ENCODE measurements at places on chromosomes 6 and 20.

DNA sequence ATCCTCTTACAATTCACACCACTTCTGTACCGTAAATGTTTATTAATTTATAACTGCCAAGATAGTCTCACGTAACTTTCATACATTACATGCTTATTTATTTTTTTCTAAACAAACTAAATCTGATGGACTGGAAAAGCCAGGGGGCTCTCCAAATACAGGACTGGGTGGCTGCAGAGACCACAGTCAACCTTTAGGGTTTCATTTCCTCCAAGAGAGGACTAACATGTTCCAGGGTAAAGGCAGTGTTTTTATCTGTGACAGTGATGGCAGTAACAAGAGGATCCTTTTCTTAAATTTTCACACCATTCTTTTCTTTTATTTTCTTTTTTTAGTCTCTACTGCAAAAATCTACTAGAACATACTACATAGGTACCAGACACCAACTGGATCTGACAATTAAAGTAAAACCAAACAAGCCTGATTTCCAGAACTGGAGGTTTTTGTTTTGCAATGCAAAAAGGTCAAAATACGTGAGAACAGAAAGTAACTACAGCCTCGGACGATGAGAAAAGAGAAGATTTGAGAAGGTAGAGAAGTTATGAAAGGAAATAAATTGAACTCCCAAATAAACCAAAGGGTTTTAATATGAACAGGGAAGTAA is 1.2 kb downstream of the LMBRD1 start:
- DNase-seq, result no peak

- DNase-seq, result no peak
These were observed 137.0 kb downstream of the CEBPB start for GRCh38 chr20:50327666-50328065.

DNA sequence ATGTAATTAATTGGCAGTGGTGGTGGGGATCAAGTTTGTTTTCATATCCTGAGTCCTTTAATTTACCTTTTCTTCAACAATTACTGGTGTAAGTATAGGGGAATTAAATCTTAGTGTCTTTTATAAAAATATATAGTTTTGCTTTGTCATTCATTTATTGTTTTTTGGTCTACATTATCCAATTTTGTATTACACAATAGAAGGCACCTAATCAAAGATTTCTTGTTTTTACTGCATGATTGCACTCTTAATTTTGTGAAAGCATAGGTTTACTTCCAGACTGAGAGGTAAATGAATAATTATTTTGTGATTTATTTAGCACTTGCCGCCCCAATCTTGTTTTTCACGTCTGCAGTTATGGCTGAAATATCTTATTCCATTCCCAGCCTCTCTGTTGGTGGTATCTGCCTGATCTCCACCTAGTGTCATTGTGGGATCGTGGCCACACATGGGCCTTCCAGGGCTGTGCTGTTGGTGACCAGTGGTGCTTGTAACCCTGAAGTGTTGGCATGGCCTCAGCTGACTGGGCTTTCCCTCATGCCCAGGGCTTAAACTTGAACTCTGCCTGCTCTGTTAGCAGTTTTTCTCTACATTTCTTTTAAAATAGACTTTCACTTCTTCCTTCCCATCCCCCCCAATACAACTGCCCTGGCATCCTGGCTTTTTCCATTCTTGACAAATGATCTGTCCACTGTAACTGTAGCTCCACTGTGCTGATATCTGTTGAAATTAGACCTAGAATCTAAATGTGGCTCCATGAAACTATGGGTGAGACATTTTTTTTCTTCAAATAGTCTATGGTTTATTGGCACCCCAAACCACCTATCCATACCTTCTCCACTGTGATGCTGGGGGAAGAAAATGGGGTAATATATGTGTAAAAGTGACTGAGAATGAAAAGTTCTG is 24.8 kb downstream of the E2F3 start:
- DNase-seq, result no peak

- no peak for DNase-seq
These were observed 412.1 kb downstream of the PKHD1 start for GRCh38 chr6:51675020-51675921.

- DNase-seq, result no peak
These were observed 72.0 kb upstream of the GCM1 start for GRCh38 chr6:53220605-53221004.

DNA sequence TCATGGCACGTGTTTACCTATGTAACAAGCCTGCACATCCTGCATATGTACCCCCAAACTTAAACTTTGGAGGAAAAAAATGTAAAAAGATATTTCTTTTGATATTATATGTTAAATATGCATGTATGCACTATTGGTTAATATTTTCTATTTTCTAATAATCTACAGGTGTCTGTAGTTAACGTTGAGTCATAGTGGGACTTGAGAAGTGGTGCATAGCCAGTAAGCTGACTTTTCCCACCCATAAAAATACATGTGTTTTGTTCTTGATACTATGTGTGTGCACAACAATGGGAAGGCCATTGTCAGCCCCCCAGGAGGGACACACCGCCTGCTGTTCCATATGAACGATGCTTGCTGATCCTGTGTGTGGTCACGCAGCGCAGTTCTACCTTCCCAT is 49.1 kb downstream of the FAM120B start:
- no peak for DNase-seq

- DNase-seq, result no peak
These were observed 1.3 kb downstream of the OVOL2 start for GRCh38 chr20:18056174-18057100.

- no peak for DNase-seq
These were observed 2.7 kb downstream of the SGK1 start for GRCh38 chr6:134315189-134315588.

- DNase-seq, result peak; percentile 96
These were observed at the start of gene CNKSR3 for GRCh38 chr6:154510144-154510905. CNKSR3 (minus strand) TSS chr6:154510685; CDS start chr6:154510114, 571 bp downstream.

DNA sequence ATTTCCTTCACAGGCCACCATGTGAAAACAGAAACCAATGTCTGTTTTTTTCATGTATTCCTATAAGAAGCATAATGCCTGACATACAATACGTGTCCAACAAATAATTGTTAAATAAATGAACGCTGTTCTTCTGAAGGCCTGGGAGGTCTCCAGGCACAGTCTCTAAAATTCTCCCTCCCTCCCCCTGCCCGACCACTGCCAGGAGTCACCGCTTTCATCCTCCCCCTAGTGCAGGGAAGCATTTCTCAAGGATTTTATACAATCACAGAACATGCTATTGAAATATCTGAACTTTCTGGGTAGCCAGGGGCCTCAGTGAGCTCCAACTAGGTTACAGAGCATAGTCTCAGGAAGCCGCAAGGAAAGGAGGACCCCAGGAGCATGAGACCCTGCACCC is 95.3 kb downstream of the ZNF217 start:
- DNase-seq, result no peak

- DNase-seq, result no peak
These were observed 109.8 kb downstream of the DTNBP1 start for GRCh38 chr6:15553031-15553430.

GRCh38 chr6:156854466-156855161 is 77.4 kb downstream of the ARID1B start:
- no peak for DNase-seq

DNA sequence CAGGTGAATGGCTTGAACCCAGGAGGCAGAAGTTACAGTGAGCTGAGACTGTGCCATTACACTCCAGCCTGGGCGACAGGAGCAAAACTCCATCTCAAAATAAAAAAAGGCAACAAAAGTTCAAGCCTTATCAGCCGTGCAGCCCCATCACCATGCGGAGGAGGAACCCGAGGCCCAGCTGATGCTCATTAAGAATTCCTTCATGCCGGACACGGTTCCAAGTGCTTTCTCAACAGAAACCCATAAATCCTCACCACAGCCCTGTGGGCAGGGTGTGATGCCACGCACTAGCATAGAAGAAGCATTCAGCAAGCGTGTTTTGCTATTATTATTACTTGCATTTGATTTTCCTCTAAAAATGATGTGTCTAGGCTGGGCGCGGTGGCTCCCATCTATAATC is 56.3 kb downstream of the PREX1 start:
- DNase-seq, result peak; percentile 57

DNA sequence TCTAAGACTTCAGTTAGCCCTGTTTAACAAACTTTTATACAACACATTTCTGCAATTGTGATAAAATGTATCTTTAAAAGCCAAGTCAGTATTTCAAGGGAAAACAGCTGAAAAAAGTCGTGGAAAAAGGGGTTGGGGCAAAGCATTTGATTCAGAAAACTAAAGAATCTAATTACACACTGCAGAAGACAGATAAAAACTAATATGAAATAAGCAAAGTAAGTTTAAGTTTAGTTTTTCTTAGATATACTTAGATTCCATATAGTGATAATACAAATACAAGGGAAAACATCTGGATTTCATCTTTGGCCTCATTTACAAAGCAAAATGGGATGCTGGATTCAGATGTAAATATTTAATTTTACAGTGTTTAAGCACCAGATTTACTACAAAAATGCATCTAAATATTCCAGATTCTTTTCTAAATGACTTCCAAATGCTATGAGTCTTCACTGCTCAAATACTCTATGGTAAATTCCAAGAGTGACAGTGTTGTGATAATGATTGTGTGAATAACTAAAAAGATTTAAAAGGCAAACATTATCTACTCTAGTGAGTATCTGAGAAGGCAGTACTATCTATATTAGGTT is 1.5 kb upstream of the ADNP start:
- DNase-seq, result no peak

DNA sequence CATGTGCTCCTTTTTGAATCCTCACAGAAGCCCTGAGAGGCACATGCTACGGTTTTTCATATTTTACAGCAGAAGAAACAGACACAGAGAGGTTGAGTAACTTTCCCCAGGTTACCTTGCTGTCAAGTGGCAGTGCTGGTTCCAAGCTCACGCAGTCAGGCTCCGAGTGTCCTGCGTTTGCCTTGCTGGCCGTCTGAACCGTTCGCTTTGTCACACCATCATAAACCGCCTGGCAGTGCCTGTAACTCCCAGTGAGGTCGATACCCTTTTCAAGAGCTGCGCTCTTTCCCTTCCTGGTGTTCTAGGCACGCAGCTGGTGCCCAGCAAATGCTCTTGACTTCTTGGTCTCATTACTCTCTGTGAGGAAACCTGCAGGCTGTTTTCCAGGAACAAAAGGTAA is 31.3 kb upstream of the KCNG1 start:
- no peak for DNase-seq

DNA sequence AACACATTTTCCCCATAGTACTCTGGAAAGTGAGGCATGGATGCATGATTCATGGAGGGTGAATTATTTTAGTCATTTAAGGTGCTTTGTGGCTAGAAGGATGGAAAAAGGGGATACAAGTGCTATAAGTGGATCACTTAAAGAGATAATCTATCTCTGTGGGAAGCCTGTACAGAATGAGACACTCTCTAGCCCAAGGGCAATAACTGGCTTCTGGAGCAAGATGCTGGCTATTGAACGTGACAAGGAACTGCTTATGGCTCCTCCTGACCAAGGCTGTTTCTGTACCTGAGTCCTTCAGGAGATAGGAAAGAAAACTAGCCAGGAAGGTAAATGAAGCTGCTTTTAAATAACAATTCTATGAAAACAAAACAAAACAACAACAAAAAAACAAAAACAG is 590.7 kb downstream of the EYS start:
- no peak for DNase-seq

GRCh38 chr6:144690666-144691065 is 405.5 kb downstream of the UTRN start:
- DNase-seq, result no peak

DNA sequence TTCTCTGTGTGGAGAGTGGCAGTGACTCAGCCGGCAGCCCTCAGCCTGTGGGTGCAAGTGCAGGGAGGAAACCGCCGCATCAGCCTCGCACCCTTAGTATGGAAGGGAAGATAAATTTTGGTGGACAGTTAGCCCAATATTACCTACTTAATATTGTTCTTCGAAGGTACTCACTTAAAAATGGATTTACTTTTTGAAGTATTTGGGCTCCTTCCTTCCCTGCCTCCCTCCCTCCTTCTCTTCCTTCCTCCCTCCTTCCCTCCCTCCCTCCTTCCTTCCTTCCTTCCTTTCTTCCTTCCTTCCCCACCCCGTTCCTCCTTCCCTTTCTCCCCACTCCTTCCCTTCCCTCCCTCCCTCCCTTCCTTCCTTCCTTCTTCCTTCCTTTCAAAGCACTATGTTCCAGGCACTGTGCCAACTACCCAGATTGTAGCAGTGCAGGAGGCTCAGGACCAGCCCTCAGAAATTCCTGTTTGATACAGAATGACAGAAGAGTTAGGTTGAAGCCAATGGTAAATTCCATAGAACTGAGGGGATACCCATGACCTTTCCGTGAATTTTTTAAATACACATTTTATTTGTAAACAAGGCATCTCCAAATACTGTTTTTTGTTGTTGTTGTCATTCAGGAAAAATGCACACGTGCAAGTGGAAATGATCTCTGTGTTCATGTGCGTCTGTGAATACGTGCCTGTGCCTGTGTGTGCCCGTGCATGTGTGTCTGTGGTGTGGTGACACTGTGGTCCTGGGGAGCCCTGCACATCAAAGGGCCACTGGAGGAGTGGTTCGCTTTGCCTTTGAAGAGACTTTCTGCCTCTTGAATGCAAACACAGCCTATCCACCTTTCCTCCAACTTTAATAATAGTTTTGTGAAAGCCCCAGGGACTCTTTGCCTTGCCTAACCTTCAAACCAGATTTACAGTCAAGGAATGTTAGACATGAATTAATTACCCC is 141.7 kb downstream of the EDN3 start:
- DNase-seq, result no peak

- no peak for DNase-seq
These were observed 86.6 kb downstream of the CD40 start for GRCh38 chr20:46204594-46205186.

DNA sequence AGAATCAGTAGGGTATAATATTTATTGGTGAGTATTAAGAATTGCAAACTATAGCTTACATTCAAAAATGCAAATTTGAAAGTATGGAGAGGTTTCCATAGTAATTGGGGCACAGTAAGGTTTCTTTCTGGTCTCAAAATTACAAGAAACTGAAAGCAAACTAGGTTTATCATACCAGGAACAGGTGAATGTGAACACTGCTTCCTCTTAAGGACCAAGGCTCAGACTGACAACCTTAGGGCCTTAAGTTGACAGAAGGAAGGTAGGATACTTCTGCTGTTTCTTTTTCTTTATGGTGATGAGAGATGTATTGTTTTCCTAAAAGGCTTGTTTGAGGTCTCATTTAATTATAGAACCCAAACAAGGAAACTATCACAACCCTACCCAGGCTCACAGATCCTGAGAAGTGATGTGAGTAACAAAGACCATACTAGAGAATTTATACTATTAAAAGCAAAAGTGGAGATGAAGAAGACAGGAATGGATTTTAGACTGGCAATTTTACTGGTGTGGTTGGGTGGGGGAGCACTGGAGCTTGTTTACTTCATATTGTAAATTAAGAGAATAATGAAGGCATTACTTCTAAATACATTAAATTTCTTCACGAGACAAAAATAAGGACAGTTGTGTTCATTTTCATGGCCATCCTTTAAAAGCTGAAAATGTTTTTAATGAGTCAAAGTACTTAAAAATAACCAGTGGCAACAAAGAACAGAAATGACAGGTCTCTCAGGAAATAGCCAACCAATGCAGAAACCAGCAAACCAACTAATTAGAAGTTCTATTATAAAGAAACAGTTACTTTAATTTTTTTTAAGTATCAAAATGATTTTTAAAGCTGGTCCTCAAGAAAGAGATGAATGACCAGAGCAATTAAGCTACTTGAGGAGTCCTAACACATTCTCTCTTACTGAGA is 21.3 kb downstream of the STAU1 start:
- DNase-seq, result no peak

GRCh38 chr20:60177080-60177479 is 218.9 kb downstream of the CDH26 start:
- no peak for DNase-seq
